Natural killer cell treated with Interleukin-12 subunit alpha and Interleukin-12 subunit beta and Interleukin-15 and Interleukin-18, amount 100 ng/mL, for 72 hours (primary cell): ENCODE measurements at places on chromosomes 11 and 22. TPM values are rescaled to one million over a fixed set of nuclear protein-coding genes. Genes with fewer than 3 reads are reported as not detected.

DNA sequence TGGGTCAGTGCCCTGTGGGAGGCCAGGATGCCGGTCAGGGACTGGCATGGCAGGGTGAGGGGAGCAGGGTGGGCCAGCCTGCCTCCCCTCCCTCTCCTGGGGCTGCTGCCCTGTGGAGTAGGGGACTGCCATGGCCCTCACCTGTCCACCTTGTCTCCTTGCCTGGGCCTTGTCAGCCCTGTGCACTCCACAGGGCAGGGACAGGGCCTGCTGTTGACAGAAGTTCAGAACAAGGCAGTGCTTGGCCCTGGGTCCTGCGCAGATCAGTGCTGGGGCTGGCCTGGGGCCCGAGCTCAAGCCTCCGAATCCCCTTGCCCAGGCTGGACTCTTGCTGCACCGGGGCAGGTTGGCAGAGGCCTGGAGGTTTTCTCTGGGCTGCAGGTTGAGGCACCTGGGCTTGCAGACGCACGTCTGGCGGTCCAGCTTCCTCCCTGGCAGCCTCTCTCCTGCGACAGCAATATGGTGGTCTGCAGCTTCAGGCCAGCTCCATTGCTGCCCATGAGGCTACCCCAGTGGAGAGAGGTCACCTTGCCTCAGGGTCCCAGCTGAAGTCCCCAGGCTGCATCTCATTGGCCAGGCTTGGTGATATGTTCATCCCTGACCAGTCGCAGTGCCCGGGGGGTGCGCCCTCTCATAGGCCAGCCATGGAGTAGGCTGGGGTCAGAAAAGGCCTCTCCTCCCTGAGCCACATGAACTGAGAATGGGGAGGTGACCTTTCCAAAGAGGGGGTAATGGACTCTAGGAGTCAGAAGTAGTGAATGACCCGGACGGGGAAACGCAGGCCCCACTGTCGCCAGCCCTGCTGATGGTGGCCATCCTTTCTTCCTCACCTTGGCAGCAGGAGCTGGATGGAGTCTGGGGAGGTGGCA is 21.5 kb upstream of the CHKA start:
- peak overlapping the region; percentile 22 for H3K4me3 ChIP-seq
- H3K4me1 ChIP-seq, result peaks cover 11% of the 10 kb centered on the region
- no peaks in the 10 kb centered on the region for H3K27me3 ChIP-seq
- no peak for DNase-seq

GRCh38 chr11:74004759-74005615 is 3.9 kb downstream of the UCP3 start:
- H3K27me3 ChIP-seq, result no peaks in the 10 kb centered on the region
- peak; percentile 86 for DNase-seq
- H3K27ac ChIP-seq, result peak overlapping the region; percentile 61
- H3K4me1 ChIP-seq, result peaks cover 68% of the 10 kb centered on the region

DNA sequence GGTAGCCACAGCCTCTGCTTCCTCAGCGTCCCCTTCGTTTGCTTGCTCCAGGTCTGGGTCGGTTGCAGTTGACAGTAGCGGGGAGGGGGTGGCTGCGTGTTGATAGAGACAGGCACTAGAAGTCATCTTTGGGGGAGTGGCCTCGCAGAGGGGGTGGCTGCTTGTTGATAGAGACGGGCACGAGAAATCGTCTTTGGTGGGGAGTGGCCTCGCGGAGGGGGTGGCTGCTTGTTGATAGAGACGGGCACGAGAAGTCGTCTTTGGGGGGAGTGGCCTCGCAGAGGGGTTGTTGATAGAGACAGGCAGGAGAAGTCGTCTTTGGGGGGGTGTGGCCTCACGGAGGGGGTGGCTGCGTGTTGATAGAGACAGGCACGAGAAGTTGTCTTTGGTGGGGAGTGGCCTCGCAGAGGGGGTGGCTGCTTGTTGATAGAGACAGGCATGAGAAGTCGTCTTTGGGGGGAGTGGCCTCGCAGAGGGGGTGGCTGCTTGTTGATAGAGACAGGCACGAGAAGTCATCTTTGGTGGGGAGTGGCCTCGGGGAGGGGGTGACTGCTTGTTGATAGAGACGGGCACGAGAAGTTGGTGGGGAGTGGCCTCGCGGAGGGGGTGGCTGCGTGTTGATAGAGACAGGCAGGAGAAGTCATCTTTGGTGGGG is 328.3 kb downstream of the TBC1D22A start:
- H3K4me1 ChIP-seq, result peaks cover 40% of the 10 kb centered on the region
- no peak for DNase-seq
- peak overlapping the region; percentile 71 for H3K4me3 ChIP-seq
- H3K36me3 ChIP-seq, result no peaks in the 10 kb centered on the region
- H3K27me3 ChIP-seq, result no peaks in the 10 kb centered on the region

- H3K4me1 ChIP-seq, result peaks cover 55% of the 10 kb centered on the region
- no peaks in the 10 kb centered on the region for H3K27me3 ChIP-seq
- DNase-seq, result no peak
- H3K27ac ChIP-seq, result peak overlapping the region; percentile 85
Measured at GRCh38 chr22:42203609-42204008, 66.8 kb downstream of the TCF20 start.

DNA sequence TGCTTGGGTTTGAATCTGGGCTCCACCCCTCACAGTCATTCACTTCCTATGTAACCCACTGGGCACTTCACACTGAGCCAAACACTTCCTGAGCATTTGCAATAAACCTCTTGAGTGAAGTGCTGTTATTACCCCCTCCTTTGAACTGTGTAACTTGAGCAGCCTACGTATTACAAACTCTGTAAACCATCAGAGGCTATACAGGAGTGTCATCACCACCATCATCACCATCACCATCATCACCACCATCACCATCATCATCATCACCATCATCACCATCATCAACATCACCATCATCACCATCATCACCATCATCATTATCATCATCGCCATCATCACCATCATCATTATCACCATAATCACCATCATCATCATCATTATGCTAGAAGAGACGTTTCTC is 18.4 kb downstream of the RTL6 start:
- peak overlapping the region; percentile 6 for H3K27ac ChIP-seq
- H3K27me3 ChIP-seq, result peaks cover 3% of the 10 kb centered on the region
- H3K36me3 ChIP-seq, result peaks cover 34% of the 10 kb centered on the region
- DNase-seq, result no peak

GRCh38 chr11:134014511-134014910 is 54.4 kb upstream of the JAM3 start:
- H3K36me3 ChIP-seq, result no peaks in the 10 kb centered on the region
- no peak overlapping the region for H3K27ac ChIP-seq
- DNase-seq, result no peak
- H3K27me3 ChIP-seq, result peaks cover 38% of the 10 kb centered on the region

The TMEM86A gene
- 0.21 TPM for total RNA-seq

The OVOL1 gene
- not detected for total RNA-seq

The UPK3A gene
- not detected for total RNA-seq

The SMIM35 gene
- not detected for total RNA-seq

The YIF1A gene
- total RNA-seq, result 62.7 TPM

The SNX32 gene
- 0.52 TPM for total RNA-seq

The BCO2 gene
- 1.4 TPM for total RNA-seq
